ENCODE measurements at places on chromosomes 16 and 17.

DNA sequence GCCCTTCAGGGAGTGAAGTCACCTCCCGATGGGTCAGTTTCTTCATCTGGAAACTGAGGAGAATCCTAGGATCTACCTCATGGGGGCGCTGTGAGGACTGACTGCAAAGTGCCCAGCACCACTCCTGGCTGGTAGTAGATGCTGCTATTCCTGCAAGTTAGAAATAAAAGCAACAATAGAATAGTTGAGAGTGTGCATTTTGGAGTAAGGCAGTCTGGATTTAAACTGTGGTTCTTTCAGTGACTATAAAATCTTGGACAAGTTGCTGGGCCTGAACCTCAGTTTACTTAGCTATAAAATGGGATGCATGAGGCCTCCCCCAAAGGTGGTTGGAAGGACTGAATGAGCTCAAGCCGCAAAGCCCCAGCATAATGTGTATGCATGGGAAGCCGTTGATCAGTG, 70.6 kb downstream of the CYB5B start:
- no peak for DNase-seq

DNA sequence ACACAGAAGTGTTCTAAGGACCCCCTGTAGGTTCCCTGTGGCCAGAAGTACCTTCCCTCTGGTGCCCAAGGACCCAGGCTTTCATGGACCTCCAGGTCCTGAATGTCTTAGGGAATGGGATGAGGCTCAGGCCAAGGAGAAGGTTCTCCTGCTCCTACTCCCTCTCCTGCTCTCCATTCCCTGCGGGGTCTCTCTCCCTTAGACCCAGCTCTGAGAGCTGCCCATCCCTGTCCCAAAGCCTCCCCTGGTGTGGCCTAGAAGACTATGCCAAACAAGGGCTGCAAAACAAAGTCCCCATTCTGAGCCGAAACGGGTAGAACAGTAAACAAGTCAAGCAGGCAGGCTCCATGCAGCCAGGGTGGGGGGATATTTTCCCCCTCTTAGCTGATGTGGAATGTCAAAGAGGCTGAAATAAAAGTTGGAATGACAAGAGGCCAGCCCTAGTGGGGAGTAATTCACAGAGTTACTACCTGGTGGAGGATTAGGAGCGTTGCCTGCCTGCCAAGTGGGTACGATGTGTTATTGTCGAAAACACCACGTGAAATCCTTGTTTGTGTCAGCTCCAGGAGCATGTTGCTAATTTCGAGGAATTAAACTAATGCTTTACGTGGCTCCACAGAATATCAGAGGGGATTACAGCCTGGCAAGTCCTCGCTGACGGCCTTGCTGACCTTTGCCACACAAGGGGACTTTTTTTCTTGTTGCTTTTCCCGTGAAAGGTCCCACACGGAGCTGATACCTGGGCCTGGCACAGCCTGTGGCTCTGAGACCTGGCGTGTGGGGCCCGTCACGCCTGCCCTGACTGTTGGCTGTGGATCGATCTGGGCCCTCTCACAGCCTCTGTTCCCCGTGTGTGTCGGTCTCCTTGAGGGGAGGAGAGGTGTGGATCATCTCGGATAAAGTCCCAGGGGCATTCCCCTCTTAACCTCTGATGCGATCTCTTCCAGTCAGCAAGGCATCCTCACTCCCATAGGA, 2.9 kb downstream of the WFIKKN2 start:
- DNase-seq = no peak

- no peak for DNase-seq
These were observed 23.0 kb upstream of the IL21R start for GRCh38 chr16:27378871-27379481.

- DNase-seq = no peak
These were observed 778.1 kb upstream of the SOX9 start for GRCh38 chr17:71342737-71343136.

DNA sequence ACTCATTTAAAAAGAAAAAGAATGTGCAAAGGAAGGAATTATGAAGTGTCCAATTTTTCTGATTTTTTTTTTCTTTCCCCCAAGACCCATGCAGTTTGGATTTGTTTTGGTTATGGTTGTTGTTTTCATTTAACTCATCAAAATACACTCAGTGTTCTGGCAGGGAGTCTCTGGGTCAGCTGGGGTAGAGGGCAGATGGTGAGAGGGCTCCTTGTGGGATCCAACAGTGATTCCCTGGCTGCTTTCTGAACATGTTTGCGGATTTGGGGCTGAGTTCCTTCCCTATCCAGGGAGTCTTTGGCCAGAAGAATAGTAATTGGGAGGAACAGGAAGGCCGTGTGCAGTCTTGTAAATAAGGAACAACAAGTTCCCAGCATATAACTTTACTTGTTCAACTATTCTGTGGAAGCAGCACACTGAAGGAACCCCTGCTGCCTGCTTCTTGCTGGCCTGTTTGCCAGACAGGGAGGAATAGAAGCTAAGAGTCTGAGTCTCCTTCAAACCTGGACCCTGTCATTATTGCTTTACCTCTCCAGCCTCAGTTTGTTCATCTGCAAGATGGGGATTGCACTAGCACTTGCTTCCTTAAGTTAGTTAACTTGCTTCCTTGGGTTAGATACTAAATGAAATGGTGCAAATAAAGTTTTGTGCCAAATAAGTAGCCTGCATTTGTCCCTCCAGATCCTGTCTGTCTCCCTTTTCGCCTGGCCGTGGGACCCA, 32.1 kb downstream of the C17orf67 start:
- DNase-seq = no peak

GRCh38 chr16:4257646-4258556, 14.9 kb downstream of the TFAP4 start:
- DNase-seq = no peak

DNA sequence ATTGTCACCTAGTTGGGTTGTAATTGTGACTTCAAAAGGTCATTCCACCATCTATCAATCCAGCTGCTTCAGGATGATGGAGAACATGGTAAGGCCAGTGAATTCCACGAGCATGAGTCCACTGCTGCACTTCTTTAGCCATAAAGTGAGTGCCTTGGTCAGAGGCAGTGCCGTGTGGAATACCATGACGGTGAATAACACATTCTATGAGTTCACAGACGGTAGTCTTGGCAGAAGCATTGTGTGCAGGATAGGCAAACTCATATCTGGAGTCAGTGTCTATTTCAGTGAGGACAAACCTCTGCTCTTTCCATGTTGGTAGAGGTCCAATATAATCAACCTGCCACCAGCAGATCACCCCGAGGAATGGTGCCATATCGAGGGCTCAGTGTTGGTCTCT, 650.9 kb downstream of the KCNJ2 start:
- DNase-seq = no peak

DNA sequence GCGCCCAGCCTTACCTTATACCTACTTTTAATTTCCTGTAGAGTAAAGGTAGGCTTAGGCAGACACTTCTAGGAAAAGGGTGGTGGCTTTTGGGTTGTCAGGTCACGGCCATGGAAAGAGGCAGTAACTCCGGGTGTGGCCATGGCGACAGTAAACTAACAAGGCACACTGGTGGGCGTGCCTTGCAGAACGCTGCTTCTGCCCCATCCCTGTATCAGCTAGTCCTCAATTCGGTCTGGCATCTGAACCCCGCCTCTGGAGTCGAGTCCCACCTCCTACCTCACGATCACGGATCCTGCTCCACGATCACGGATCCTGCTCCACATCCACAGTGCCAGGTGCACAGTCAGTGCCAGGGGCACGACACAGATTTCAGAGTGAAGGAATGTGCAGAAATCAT, 5.6 kb downstream of the ADCY9 start:
- no peak for DNase-seq

- no peak for DNase-seq
These were observed 616.9 kb upstream of the SOX9 start for GRCh38 chr17:71503710-71504465.

GRCh38 chr16:54331241-54332002, 44.8 kb upstream of the IRX3 start:
- no peak for DNase-seq

DNA sequence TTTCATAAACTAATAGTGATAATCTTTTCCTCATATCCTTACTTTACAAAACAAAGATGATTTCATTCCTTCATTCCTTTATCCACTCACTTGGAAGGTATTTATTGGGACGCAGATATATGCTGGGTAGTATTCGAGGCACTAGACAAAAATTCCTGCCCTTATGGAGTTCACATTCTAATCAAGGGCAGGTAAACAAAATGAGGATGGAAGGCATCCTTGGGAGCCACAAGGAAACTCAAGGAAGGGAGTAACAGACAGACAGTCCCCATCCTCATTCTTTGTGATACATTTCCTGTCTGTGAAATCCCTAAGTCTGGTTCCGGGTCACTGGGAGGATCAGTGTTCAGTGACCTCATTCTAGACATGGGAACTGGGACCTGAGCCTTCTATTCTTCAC, 45.2 kb downstream of the SLC6A2 start:
- no peak for DNase-seq

DNA sequence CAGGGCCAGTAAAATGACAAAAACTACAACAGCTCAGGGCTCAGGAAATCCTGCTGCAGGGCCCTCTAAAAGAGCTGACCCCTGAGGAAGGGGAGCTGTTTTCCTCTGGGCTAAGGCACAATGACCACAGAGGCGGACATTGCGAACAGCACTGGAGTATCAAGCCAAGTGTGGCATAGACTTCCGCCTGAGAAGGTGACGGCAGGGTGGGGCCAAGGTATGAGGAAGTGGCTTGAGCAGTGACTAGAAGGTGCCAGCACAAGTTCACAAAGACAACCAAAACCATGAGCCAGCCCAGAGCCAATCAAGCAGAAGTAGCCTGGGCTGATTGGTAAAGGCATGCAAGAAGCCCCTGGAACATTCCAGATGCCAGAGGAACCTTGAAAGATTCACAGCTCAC, 13.9 kb downstream of the ERN2 start:
- DNase-seq = no peak

GRCh38 chr16:1916640-1916990, 1.6 kb downstream of the HS3ST6 start:
- no peak for DNase-seq

- DNase-seq = no peak
These were observed 1540.3 kb downstream of the CDH11 start for GRCh38 chr16:63581570-63581969.

DNA sequence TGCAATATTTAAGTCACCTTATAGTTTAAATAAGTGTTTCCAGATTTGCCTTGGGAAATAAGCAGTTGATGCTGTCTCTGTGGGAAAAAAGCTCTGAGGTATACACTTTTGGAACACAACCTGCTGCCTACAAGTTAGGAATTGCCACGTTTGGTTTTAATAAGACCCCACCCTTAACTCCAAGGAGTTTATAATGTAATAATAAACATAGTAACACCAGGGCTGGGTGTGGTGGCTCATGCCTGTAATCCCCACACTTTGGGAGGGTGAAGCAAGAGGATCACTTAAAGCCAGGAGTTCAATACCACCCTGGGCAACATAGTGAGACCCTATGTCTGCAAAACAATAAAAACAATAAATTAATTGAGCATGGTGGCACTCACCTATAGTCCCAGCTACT, 15.9 kb upstream of the SMG1 start:
- DNase-seq = no peak

DNA sequence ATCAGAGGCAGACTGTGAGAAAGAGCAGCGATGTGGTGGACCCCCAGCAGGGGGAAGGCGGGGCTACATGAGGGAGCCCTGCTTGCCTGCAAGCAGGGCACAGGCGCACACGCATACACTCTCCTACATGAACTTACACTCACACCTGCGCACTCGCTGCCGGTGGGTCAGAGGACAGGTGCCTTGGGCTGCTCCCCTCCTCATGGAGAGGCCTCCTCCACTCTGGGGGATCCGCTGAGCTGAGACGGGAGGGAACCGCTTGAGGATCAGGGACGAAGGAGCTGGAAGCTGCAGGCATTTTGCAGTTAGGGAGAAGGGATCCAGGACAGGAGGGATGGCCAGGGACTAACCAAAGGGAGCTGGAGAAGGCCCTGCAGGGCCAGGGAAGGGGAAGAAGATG, 14.2 kb downstream of the OSBPL7 start:
- DNase-seq = no peak

DNA sequence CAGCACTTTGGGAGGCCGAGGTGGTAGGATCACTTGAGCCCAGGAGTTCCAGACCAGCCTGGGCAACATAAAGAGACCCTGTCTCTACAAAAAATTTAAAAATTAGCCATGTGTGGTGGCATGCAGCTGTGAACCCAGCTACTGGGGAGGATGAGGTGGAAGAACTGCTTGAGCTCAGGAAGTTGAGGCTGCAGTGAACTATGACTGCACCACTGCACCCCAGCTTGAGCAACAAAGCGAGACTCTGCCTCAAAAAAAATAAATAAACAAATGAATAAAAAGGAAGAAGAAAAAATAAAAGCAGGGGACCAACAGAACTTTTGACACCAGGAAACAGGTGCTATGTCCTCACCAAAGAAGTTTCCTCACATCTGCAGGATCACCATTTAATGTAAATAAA, 14.2 kb downstream of the TERF2 start:
- no peak for DNase-seq

DNA sequence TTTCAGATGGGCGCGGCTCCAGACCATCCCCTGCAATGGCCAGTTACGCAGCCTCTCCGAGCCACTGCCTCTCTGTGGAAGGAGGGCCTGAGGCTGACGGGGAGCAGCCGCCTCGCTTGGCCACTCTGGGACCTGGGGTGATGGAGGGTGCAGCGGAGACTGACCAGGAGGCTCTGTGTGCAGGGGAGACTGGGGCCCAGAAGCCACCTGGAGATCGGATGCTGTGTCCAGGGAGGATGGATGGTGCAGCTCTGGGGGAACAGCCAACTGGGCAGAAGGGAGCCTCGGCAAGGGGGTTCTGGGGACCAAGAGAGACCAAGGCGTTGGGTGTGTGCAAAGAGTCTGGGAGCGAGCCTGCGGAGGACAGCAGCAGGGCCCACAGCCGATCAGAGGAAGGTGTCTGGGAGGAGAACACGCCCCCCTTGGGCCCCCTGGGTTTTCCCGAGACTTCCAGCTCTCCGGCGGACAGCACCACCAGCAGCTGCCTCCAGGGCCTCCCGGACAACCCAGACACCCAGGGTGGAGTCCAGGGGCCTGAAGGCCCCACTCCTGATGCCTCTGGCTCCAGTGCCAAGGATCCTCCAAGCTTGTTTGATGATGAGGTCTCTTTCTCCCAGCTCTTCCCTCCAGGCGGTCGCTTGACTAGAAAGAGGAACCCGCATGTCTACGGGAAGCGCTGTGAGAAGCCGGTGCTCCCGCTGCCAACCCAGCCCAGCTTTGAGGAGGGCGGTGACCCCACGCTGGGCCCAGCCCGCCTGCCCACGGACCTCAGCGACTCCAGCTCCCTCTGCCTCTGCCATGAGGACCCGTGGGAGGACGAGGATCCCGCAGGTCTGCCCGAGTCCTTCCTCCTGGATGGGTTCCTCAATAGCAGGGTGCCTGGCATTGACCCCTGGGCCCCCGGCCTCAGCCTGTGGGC, 17.4 kb upstream of the ZFPM1 start:
- DNase-seq = no peak

- no peak for DNase-seq
These were observed 2.3 kb downstream of the BAHCC1 start for GRCh38 chr17:81397314-81398175.

DNA sequence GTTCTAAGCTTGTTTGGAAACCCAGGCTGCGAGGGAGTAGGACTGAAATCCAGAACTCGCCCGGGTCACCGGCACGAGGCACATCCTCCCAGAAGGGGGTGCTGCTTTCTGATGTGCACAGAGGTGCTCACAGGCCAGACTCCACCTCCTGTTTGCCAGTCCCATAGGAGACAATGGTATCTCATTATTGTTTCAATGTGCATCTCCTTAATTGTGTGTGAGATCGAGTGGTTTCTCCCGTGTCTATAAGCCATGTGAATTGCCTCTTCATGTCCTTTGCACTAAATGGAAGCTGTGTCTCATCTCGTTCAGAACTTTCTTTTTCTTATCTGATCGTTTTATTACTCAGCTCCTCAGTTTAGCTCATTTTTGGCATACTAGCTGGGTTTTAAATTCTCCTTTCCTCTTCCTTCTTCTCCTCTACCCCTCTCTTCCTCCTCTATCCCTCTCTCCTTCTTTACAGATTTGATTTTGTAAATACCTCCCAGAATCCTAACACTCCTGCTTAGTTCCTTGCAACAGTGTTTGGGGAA, 32.1 kb upstream of the PRKCB start:
- peak; percentile 1 for DNase-seq

All from SW 1271 (cell line).